Stimulated activated CD8-positive, alpha-beta memory T cell treated with anti-CD3 and anti-CD28 coated beads, Interleukin-4, amount 100 ng/mL, for 4 hours (primary cell): ENCODE measurements at places on chromosomes 11 and 22.

DNA sequence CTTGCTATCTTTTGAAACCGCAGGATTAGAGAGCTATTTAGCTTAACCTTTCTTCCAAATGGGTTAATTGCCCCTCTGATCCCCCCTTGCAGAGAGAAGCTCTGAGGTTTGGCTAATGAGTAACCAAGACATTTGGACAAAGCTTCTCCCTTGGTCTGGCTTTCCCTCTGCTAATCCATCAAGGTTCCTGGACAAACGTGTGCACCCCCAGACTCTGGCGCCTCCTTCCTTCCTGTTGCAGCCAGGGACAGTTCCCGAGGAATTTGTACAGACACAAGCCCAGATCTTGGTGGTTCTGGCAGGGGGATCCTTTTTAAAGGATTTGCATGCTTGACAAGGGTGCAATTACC, 1.6 kb downstream of the KIAA1671 start:
- no peak for DNase-seq

GRCh38 chr11:110805756-110806155, 93.5 kb upstream of the ARHGAP20 start:
- no peak for DNase-seq

- DNase-seq = no peak
Observed at GRCh38 chr11:69587454-69588090, 53.4 kb upstream of the CCND1 start.

DNA sequence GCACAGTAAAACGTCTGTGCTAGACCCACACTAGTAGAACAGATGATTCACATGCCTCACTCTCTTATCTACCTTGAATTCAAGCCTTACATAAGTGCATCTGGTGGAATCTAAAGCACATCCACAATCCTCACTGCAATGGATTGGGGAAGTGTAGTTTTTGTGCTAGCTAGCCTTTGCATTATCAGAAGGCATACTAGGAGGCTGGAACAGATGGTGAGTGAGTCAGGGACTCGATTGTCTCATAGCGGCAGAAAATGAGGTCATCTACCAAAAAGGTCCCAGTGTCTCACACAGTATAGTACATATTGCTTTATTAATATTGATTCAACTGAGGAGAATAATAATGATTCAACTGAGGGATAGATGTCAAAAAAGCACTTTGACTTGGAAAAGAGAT, 9.3 kb downstream of the MSANTD4 start:
- DNase-seq = no peak

GRCh38 chr11:47248304-47248663, 330 bp downstream of the ACP2 start:
- no peak for DNase-seq

DNA sequence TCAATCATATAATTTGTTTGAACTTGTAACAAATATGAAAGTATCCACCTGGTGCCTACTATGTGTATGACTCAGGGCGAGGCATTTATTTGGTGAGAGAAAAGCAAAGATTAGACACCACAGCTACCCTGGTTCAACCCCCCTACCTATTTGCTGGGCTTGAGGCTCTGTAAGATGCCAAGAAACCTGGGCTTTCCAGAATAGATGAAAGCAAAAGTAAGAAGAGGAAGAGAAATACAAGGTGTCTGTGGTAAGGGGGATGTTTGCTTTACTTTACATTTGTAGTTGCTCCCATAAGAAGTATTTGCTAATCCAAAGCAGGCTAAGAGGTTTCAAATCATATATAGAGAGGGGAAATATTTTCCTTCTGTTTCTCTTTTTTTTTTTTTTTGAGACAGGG, 61.7 kb downstream of the DDI1 start:
- no peak for DNase-seq

GRCh38 chr22:37818409-37819104, 4.6 kb upstream of the GALR3 start:
- DNase-seq = peak; percentile 20

- no peak for DNase-seq
Observed at GRCh38 chr11:637593-638521, 788 bp downstream of the DRD4 start.

DNA sequence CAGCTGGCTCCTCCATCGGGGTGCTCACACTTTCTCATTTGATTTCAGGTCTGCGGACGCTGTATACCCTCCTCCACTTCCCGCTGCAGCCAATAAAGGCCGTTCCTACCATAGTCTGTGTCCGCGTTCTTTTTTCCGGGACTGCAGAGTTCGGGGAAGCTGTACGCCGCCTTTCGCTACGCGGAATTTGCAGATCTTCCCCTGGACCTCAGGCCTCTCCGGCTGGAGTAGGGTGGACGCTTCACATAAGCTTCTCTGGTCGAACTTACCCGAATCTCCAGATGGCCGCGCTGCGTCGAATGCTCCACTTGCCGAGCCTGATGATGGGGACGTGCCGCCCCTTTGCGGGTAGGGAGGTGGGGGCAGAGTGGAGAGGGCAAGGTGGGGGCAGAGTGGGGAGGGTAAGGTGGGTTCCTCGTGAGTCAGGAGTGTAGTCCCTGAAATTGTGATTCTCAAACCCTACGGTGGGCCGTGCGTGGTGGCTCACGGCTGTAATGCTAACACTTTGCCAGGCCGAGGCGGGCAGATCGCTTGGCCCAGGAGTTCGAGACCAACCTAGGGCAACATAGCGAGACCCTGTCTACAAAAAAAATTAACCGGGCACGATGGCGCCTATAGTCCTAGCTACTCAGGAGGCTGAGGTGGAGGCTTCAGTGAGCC, 617 bp downstream of the CSKMT start:
- peak; percentile 64 for DNase-seq

DNA sequence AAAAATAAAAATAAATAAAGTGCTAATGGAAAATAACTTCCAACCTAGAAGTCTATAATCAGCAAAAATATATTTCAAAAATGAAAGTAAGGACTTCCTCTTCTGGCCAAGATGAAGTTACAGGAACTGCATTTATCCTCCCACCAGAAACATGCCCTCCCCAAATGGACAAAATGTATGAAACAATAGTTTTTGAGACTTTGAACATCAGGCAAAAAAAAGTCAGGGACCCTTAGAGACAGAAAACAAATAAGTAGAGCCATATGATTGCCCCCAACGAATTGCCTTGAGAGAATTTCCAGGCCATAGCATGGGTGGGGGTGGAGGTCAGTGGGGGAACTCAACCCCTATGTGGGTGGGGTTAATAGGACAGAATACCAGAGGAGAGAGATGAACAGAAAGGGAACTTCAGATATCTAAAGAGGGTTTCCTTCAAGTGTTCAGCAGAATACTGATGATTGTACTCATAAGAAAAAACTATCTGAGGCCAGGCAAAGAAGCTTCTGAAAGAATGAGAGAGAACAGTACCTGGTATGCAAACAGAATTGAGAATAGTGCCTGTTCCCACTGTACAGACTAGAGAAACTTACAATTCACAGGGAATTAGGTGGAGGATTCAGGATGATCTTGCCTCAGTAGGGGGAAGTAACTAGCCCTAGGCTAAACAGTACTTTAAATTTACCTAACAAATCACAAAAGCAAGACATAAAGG, 26.6 kb upstream of the IL10RA start:
- DNase-seq = no peak

GRCh38 chr11:115201111-115201792, 303.0 kb downstream of the CADM1 start:
- DNase-seq = no peak

GRCh38 chr11:113436672-113437252, 38.4 kb downstream of the DRD2 start:
- DNase-seq = no peak

- DNase-seq = no peak
Observed at GRCh38 chr22:39592081-39593065, 21.8 kb downstream of the CACNA1I start.

DNA sequence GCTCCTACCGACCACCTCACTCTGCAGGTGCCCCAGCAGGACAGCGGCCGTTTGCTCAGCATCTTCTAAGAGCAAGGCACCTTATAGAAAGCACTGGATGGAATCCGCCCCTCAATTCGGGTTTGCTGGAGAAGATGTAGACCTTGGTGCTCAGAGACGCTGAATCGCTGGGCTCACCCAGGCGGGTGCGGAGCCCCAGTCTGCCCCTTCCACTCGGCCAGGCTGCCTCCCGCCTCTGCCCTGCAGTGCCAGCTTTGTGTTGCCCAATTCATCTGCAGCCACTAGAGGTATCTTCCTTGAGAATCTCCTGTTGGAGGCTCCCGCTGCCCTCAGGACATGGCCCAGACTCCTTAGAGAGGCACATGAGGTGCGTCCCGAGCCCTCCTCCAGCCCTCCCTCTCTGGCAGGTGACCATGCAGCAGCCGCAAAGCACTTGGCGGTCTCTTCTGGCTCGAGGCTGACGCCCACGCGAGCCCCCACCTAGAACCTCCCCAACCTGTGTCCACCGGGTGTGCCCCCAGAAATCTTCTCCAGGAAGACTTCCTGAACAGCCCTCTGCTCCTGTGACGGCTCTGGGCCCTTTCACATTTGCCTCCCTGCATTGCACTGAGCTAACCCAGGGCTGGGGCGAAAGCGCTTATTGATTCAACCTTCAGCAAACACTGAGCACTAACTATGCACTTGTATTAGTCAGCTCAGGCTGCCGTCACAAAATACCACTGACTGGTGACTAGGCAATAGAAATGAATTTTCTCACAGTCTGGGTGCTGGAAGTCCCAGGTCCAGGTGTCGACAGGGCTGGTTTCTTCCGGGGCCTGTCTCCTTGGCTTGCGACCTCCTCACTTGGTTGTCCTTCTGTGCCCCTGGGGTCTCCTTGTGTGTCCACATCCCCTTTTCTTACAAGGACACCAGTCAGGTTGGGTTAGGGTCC, 117.5 kb downstream of the WNT7B start:
- no peak for DNase-seq

- no peak for DNase-seq
Observed at GRCh38 chr11:70606248-70606950, 208.1 kb downstream of the CTTN start.

DNA sequence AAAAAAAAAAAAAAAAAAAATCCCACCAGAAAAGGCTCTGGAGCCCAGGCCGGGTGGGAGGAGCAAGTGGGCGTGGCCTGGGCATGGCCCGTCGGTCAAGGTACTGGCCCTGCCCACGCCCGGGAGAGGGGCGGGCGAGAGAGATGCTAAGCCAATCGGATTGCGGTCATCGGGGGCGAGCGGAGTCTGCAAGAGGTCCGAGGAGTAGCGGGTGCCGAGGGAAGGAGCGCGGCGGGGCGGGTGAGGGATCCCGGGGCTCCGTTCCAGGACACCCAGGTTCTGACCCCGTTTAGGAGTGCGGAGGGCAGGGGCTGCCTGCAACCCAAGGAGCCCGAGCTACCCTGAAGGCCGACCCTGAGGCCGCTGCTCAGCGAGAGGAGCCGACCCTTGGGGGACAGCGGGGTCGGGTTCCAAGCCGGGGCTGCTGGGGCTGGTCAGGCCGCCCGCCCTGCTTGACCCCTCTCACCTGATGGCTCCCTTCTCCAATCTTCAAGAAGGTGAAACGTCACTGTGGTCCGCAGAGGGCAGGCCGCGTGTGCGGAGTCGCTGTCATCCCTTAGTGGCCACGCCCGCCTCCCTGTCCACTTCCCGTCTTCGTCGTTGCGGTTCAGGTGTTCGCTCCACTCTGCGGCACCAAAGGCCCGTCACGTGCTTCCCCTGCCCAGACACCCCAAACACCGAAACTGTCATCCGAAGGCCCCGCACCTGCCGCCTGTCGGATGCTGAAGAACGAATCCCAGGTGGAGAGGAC, 11.1 kb upstream of the TAB1 start:
- peak; percentile 67 for DNase-seq

- DNase-seq = no peak
Observed at GRCh38 chr11:120244476-120245365, 4.8 kb downstream of the POU2F3 start.

DNA sequence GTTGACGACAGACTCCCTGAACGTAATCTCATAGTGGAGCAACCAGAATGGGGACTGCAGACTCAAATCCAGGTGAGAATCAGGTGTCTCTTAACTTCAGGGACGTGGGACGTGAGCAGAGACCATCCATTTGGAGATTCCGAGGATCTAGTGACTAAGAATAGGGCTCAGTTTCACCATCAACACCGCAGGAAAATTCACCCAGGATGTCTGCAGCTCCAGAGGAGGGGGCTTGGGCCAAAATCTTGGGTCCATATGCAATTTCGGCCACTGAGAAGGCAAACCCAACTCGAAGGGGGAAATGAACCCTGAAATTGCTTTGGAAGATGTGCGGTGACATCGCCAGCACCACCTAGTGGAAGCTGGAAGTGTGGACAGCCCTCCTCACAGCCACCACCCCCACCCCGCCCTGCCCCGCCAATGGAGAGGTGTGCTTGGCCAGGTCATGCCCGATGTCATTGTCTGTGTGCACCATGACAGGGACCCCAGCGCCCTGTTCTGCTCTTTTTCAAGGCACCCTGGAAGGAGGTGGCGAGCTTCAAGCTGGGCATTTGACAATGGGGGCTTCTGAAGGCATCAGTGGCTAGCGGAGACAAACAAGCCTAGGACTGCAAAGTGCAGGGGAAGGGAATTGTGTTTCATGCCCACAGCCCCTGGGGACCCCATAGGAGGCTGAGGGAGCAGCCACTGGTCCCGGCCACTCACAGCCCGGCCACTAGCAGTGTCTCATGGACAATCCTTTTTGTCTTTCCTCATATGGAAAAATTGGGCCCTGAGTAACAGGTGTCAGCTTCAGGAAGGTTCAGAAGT, 24.8 kb downstream of the APOL1 start:
- peak; percentile 43 for DNase-seq

- no peak for DNase-seq
Observed at GRCh38 chr11:93958991-93959390, 62.2 kb upstream of the HEPHL1 start.

DNA sequence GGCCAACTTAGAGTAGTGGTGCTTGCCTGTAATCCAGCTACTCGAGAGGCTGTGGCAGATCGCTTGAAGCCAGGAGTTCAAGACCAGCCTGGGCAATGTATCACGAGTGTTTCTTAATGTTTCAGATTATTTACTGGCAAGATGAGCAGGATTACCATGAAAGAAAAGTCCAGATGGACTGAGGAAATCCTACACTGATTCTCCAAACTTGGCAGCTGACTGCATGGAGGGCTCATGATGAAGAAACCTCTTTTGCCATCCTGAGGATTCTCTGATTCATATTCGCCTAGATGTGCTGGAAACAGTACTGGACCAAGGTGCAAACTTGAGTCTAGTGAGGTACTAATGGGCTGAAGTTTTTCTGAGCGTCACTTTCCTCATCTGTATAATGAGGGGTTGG, 2.8 kb upstream of the SIDT2 start:
- DNase-seq = no peak

DNA sequence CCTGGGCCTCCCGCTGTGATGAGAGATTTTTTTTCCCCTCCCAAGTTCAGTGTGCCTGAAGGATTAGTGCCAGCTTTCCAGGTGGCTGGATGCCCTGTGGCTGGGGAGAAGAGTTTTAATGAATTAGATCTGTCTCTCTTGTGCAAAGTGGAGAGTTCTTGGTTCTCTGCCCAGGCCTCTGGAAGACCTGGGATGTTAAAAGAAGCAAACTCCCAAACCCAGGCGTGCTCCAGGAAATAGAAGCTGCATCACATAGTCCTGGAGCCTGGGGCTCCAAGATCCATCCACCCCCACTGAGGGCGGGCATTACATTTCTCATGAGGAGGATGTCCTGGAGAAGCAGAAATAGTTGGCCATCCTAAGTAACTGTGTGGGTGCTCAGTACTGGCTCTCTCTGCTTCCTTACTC, 30.6 kb downstream of the SDHAF2 start:
- no peak for DNase-seq

DNA sequence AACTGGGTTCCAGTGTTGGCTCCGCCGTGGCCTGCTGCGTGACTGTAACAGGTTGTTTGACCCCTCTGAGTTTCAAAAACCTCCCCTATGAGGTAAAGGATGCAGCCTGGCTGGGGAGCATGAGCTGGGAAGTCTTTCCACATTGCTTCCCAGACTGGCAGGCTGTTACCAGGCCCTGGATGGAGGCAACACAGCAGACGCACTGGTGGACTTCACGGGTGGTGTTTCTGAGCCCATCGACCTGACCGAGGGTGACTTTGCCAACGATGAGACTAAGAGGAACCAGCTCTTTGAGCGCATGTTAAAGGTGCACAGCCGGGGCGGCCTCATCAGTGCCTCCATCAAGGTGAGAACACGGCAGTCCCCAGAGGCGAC, 11.4 kb downstream of the OMP start:
- no peak for DNase-seq
